ENCODE measurements at places on chromosomes 1 and 21.

- DNase-seq: no peak
Observed at GRCh38 chr1:200692316-200692715, 22.6 kb upstream of the DDX59 start.

DNA sequence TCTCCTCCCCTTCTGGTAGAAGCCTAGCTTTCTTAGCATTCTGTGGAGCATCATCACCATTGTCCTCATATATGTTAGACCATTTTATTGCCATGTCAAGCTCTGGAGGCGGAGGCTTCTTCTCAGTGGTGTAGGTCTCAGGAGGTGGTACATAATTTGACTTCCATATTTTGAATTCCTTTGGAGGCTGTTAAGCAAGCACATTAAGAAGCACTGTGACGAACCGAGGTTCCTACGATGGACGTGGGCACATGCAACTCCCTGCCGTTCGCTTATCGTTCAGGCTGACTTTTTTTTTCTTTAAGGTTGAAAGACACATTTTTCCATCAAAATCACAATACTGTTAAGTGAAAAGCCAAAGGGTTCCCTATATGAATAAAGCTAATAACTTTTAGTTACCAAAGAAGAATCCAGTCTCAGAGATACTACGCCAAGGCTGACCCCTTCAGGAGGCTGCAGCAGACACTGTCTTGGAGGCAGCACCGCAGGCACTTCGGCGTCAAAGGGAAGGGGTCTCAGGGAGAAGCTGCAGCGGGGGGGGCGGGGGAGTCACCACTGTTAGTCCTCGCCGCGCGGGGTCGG lies 835 bp downstream of the C1orf52 start:
- DNase-seq: no peak

GRCh38 chr21:42711667-42712066 lies 58.2 kb downstream of the PDE9A start:
- no peak for DNase-seq

- peak; percentile 27 for DNase-seq
Observed at GRCh38 chr1:231039161-231040018, 664 bp downstream of the FAM89A start.

- no peak for DNase-seq
Observed at GRCh38 chr1:177343445-177343844, 172.7 kb downstream of the BRINP2 start.

DNA sequence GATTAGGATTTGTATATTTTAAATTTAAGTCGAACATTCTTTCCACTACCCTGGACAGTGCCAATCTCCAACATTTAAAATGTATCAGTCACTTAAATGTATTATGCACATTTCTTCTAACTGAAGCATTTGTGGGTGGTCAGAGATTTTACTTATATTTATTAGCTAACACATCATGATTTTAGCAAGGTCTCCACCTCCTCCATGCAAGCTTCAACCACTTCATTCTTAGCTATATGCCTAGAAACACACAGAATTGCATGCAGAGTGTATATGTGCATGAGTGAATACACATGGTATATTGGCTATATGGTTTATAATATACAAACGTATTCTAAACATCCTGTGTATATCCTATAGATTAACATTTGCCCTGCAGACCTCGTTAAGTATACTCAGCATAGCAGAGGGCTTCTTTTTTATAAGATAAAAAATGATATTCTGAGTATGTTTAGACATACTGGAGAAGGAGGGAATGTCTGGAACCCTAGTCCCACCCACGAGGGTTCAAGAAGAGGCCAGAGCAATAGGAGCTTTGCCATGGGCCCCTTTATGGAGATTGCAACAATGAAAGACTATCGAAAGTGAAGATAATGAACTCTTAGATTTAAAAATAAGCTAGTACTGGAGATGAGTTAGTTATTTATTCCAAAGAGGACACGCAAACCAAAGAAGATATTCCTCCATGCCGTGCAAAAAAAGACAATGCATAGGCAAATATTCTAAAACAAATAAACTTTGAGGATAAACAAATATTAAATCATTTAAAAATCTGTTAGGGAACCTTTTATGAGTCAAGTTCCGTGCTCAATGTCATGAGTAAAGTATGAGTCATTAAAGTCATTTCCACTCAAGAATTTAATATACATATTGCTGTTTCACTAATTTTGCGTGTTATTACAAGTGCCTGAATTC lies 480.4 kb downstream of the SIPA1L2 start:
- peak; percentile 70 for DNase-seq

DNA sequence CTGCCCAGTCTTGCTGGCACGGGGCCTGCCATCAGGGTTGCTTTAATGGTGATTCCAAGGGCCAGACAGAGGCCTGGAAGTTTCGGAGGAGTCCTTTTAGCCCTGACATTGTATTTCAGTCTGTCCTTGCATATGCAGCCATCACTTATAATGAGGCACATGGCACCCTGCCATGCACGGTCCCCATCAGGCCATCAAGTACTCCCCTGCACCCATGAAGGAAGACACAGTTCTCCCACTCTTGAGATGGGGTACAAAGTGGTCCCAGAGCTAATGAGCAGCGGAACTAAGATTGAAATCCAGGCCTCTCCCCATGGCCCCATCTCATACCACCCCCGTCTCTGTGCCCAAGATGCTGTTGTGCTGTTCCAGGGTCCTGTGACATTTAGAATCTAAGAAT lies 596.6 kb downstream of the PTPRU start:
- DNase-seq: no peak

GRCh38 chr21:46392921-46393320 lies 65.8 kb upstream of the DIP2A start:
- DNase-seq: no peak

- peak; percentile 61 for DNase-seq
Observed at GRCh38 chr1:70667494-70668170, 256.6 kb downstream of the CTH start.

- no peak for DNase-seq
Observed at GRCh38 chr1:163863731-163864130, 542.0 kb downstream of the NUF2 start.

GRCh38 chr21:45335151-45335760 lies 47.6 kb upstream of the POFUT2 start:
- no peak for DNase-seq

DNA sequence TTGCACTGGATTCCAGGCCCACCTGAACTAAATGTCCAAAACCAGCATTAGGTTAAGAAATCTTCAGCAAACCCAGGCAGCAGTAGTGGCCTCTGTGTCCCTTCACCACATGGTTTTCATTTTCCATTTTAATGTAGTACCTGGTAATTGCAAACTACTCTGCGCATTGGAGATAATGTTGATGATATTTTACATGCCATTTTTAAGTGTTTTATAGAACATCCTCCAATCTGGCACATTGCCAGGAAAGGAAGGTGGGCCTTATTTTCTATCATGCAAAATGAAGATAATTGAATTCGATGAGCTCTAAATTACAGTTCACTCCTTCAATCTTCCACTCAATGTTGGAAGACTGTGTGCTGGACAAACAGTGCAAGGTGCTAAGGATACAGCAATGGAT lies 89.5 kb downstream of the ZC3H11B start:
- DNase-seq: no peak

DNA sequence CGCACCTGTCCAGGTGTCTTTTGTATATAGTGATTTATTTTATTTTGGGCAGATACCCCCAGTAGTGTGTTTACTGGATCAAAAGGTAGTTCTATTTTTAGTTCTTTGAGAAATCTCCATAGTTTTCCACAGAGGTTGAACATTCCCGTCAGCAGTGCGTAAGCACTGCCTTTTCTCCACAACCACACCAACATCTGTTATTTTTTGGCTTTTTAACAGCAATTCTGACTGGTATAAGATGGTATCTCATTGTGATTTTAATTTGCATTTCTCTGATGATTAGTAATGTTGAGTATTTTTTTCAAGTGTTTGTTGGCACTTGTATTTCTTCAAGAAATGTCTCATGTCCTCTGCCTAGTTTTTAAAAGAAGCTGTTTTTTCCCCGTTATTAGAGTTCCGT lies 39.2 kb downstream of the FOXJ3 start:
- no peak for DNase-seq

- DNase-seq: peak; percentile 21
Observed at GRCh38 chr1:199290186-199290585, 651.3 kb downstream of the PTPRC start.

- no peak for DNase-seq
Observed at GRCh38 chr1:98783821-98784220, 122.3 kb downstream of the SNX7 start.

GRCh38 chr1:64093941-64094340 lies 109.5 kb upstream of the UBE2U start:
- peak; percentile 48 for DNase-seq

- DNase-seq: no peak
Observed at GRCh38 chr1:115266729-115267421, 71.2 kb downstream of the NGF start.

DNA sequence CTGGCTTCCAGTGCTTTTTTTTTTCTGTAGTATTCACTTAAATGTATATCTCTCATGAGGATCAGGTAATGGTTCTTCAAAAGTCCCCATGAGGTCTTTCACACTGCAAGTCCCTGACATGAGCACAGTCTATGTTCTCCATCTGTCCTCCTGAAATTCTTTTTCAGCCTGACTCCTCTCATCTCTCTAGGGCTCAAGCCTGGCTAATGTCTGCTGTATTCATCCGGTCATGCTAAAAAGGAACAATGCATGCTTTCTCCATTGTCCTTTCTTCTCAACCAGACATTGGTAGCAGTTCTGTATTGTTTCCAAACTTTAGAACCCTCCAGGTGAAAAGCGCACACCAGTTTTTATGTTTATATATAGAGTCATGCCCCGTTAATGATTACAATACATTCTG lies 368.3 kb upstream of the OLFM3 start:
- DNase-seq: no peak

DNA sequence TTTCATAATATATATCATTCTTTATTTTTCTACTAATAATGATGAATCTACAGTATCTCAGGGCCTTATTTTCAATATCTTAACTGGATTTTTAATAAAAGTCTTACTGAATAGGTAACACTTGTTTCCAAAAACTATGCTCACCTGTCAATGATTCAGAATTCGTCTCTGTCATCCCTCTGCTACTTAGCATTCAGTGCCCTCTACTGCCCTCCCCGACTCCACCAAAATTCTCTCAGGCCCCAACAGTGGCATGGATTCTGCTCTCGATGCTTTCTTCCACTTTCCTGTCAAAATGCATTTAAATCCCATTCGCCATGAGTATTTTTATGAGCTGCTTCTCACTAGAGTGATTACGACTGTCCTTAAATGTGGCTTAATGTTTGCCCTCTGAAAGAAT lies 10.5 kb upstream of the BACH1 start:
- no peak for DNase-seq

GRCh38 chr21:45607021-45607908 lies 36.3 kb upstream of the PCBP3 start:
- DNase-seq: peak; percentile 89

DNA sequence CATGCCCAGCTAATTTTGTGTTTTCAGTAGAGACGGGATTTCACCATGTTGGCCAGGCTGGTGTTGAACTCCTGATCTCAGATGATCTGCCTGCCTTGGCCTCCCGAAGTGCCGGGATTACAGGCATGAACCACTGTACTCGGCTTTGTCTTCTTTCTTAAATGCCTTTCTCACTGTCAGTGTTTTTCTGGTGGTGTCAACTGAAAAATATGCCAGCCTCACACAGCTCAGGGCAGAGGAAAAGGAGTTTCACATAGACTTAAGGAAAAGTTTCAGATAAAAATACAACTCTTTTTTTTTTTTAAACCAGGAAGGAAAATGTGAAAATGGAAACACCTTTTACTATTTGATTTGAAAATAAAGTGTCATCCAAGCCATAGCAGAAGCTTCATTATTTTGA lies 4.6 kb upstream of the MAB21L3 start:
- DNase-seq: no peak

GRCh38 chr1:88877382-88877825 lies 14.0 kb downstream of the GTF2B start:
- DNase-seq: peak; percentile 35

- peak; percentile 63 for DNase-seq
Observed at GRCh38 chr1:234912548-234913277, 215.9 kb downstream of the TOMM20 start.

All from M059J (cell line).